Astrocyte (in vitro differentiated cells and primary cell): ENCODE measurements at places on chromosomes 4 and X. TPM values are rescaled to one million over a fixed set of nuclear protein-coding genes. Genes with fewer than 3 reads are reported as not detected.

Gene TMEM144
- total RNA-seq: 5.6 and 7.6 TPM in 2 replicates

Gene PHKA1
- 6.5 and 7.5 TPM in 2 replicates for total RNA-seq

DNA sequence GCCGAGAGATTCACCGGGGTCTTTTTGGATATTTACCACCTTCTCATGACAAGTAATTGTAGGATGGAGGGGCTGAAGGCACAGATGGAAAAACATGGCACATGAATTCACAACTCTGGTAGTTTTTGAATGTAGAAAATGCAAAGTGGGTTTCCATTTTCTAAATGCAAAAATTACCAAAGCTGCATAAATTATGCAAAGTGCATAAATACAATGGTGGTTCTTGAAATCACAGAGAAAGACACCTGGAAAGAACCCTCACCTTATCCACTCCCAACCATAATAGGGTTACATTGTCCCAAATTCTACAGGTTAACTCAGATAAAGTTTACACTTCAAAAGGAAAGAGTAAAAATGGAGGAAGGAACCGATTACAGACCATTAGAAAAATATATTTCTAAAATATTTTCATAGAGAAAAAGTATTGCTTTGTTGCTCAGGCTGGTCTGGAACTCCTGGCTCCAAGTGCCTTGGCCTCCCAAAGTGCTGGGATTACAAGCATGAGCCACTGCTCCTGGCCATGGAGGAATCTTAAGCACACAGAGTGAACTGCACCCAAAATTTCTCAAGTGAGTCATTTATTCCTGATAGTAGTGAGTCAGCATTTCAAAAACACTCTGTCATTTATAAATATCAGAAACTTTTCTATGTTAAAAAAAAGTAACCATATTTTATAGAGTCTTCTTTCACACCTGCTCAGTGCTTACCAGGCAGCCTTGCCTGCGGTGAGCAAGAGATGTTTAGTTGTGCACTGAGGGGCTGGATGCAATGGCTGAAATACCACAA is 101.4 kb downstream of the FIP1L1 start:
- DNase-seq: peak; percentile 91

- no peak for DNase-seq
Observed at GRCh38 chr4:41135801-41136200, 78.5 kb downstream of the APBB2 start.

DNA sequence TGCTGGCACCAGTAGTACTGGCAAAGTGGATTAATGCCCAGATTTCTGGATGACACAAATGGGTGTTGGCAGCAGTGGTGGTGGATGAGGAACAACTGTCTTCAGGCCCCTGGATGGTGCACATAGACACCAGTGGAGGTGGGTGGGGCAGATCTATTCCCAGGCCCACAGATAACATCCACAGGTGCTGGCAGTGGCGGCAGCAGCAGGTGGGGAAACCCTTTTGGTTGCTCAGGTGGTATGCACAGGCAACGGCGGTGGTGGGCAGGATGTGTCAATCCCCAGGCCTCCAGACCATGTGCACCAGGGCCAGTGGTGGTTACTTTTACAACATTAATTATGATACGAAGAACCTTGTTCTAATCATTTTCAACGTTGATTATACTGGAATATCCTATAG is 48.9 kb upstream of the FAT4 start:
- DNase-seq: no peak
